ENCODE measurements at places on chromosomes 16 and 17.

GRCh38 chr17:27203241-27203640 is 90.7 kb upstream of the WSB1 start:
- DNase-seq, result no peak

DNA sequence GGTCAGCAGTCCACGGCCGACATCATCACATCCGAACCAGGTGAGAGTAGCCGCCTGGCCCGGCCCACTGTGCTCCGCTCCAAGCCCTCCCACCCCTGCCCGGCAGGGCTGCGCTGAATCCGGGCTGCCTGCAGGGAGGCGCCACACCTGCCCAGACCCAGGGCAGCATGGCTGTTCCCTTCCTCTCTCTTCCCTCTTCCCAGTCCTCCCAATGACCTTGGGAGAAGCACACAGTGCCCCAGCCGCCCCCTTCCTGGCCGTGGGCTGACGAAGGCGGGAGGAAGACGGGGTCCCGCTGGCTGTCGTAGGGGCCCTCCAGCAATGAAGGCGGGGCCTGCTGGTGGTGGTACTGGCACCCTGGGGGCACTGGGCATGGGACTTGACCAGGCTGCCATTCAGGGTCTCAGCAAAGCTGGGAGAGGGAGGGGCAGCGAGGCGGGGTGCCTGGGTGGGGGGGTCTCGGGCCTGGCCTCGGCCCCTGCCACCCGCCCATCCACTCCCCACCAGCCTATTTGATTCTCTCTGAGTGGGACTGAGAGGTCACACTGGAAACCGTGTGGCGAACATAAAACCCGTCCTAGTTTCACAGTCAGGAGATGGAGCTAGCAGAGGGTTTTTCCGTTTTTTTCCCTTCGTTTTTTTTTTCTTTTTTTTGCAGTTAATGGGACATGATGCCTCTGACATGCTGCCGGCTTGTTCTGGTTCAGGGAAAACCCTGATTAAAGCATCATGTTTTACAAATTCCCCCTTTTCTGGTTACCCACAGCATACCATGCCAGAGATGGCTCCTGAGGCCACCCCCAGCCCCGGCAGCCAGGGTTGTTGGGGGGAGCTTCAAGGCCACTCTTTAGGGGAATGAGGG is 50.6 kb downstream of the BAHCC1 start:
- no peak for DNase-seq

- DNase-seq, result no peak
These were observed 19.2 kb upstream of the ABAT start for GRCh38 chr16:8655184-8655717.

DNA sequence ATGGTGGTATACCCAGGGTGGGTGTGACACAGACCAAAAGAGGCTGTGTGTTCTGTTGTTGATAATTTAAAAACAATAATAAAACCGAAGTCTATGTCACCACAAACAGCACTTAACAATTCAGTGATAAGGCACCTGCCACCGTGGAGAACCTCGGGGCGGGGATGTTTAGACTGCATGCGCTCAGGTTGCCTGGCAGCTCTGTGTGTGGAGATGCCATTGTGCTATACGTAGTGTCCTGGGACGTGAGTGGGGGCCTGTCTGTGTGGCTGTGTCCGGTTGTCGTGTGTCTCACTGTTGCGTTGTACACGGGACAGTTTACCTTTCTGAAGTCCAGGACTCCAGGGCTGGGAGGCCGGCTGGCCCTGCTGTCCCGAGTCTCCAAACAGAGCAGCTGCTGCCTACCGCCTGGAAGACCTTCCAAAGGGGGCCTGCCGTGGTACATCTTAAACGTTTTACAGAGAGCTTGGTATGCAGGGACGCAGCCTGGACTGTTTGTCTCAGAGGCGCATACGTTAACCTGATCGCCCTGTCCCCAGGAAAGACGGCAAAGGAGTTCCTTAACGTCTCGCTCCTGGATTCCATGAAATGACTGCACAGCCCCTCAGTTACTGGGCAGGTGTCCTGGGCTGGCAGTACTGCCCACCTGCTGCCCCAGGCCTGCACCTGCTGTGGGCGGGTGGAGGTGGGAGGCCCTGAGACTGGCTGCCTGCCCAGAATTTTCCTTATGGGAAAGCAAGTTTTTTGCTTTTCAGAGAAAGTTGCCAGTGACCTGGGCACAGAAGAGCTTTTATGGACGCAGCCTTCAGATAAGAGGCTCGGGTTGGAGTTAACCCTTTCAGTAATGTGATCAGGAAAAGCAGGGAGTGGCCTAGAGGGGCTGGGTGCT is 19.0 kb downstream of the SPIRE2 start:
- no peak for DNase-seq

DNA sequence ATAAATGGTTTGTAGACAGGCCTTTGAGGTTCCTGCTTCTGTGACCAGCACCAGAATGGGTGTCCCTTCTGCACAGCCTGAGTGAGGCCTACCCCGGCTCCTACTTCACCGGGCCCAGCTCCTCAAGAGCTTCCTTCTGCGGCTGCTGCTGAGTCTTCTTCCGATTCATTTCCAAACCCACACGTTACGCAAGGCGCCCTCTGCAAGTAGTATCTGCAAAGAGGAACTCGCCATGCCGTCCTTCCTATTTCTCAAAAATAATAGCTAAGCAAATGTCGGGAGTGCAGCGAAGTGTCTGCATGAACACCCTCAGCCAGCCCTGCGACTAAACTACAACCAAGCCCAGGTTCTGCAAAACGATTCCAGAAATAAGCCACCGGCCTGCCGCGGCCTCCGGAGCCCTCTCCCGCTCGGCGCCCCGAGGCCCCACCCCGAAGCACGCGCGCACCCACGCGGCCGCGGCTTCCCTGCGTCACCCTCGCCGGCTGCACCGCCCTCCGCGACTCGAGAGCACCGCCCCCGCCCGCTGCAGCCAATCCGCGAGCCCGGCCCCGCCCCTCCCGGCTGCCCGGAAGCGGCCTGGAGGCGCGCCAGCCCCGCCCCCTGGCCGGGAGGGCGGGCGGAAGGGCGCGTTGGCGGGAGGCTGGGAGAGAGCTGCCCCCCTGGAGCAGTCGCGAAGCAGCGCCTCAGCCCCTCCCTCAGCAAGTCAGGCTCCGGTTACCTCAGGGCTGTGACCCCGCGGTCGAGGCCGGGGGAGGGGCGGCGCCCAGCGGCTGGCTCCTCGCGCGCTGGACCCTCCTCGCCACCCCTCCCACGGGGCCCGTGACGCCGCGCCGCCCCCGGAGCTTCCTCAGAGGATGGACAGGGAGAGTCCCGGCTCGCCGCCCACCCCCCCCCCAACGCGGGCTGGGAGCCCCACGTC is 8.3 kb downstream of the MNT start:
- peak; percentile 96 for DNase-seq

- peak; percentile 18 for DNase-seq
These were observed 152.6 kb downstream of the MAP2K6 start for GRCh38 chr17:69567130-69567529.
